ENCODE measurements at places on chromosomes 5 and 9. TPM values are rescaled to one million over a fixed set of nuclear protein-coding genes. Genes with fewer than 3 reads are reported as not detected.

FOXD4L6 gene
- not detected for total RNA-seq

FOXD4L5 gene
- 0.08 TPM for total RNA-seq

RALGPS1 gene
- total RNA-seq: 18.9 TPM

SCGB3A2 gene
- not detected for total RNA-seq

NEURL1B gene
- 24.0 TPM for total RNA-seq

- DNase-seq: no peak
Measured at GRCh38 chr9:24045150-24045549, 219.1 kb upstream of the ELAVL2 start.

GRCh38 chr5:76547891-76548524 is 75.2 kb downstream of the F2RL2 start:
- DNase-seq: no peak

Measured in left ventricle myocardium inferior (tissue), 1 donor.